ENCODE measurements at places on chromosomes 5 and 9. TPM values are rescaled to one million over a fixed set of nuclear protein-coding genes. Genes with fewer than 3 reads are reported as not detected.
A peak's percentile ranks its signal among the peaks of the same experiment; 100 is the strongest.

SPRY4 gene
- 8.0 TPM for polyA plus RNA-seq

GRCh38 chr5:96807075-96807654 lies 580 bp downstream of the ERAP1 start:
- DNase-seq, result peak; percentile 88

PCDHGA9 gene
- 0.11 TPM for polyA plus RNA-seq

DNA sequence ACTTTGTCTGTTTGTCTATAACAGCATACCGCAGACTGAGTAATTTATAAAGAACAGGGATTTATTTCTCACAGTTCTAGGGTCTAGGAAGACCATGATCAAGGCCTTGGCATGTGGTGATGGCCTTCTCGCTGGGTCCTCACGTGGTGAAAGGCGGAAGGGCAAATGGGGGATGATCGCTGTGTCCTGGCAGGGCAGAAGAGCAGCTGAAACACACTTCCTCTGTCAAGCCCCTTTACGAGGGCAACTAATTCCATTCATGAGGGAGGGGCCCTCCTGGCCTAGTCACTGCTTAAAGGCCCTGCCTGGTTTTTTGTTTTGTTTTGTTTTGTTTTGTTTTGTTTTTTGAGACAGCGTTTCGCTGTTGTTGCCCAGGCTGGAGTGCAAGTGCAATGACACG lies 41.9 kb upstream of the UBTD2 start:
- no peak for DNase-seq

HTR4 gene
- 0.01 TPM for polyA plus RNA-seq
